ENCODE measurements at places on chromosomes 11 and 22.

- no peak for DNase-seq
These were observed 47.3 kb upstream of the CYP2D6 start for GRCh38 chr22:42177891-42178336.

DNA sequence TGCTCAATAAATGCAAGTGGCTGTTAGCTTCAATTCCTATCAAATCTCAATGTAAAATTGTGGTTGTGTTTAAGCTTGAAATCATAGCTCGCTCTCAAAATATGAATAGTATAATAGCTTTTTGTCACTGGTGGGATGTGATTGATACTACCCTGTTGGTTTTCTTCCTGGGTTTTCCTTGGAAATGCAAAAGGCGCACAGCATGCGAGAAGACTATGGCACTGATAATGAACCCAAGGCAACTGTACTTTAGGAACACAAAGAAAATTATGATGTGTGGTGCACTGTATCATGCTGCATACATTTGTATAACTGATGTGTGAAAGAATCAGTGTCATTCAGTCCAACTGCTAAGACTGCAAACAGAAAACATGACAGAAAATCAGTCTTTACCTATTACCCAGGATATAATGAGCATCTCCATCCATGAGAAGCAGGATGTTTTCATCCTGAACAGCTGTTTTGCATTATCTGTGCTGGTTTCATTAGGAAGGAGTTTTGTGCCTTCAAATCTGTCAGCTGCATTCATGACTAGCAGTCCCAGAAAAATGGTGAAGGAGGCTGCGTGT, 101.2 kb downstream of the TRPC6 start:
- no peak for DNase-seq

GRCh38 chr11:44030996-44031395, 16.8 kb upstream of the ACCSL start:
- no peak for DNase-seq

GRCh38 chr11:128732471-128733277, 38.8 kb downstream of the FLI1 start:
- DNase-seq: no peak

GRCh38 chr11:60978546-60979380, 7.3 kb downstream of the CD6 start:
- DNase-seq: peak; percentile 48

DNA sequence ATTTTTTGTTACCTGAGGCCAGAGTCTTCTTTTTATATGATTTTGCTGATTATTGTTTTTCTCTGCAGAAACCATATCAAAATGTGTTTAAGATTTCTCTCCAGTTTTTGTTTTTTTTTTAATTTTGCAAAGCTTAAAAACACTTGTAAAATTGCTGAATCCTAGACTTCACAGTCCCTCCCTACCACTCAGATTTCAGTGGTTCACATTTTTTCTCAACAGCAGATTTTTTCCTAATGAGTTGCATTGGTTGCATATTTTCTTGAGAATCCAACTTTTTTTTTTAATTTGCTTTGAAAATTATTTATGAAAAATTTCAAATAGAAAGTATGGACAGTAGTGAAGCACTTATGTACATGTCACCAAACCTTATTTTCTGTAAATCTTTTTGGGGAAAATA, 5.8 kb downstream of the ARL14EP start:
- no peak for DNase-seq

GRCh38 chr11:122234257-122234656, 118.2 kb upstream of the BLID start:
- DNase-seq: no peak

DNA sequence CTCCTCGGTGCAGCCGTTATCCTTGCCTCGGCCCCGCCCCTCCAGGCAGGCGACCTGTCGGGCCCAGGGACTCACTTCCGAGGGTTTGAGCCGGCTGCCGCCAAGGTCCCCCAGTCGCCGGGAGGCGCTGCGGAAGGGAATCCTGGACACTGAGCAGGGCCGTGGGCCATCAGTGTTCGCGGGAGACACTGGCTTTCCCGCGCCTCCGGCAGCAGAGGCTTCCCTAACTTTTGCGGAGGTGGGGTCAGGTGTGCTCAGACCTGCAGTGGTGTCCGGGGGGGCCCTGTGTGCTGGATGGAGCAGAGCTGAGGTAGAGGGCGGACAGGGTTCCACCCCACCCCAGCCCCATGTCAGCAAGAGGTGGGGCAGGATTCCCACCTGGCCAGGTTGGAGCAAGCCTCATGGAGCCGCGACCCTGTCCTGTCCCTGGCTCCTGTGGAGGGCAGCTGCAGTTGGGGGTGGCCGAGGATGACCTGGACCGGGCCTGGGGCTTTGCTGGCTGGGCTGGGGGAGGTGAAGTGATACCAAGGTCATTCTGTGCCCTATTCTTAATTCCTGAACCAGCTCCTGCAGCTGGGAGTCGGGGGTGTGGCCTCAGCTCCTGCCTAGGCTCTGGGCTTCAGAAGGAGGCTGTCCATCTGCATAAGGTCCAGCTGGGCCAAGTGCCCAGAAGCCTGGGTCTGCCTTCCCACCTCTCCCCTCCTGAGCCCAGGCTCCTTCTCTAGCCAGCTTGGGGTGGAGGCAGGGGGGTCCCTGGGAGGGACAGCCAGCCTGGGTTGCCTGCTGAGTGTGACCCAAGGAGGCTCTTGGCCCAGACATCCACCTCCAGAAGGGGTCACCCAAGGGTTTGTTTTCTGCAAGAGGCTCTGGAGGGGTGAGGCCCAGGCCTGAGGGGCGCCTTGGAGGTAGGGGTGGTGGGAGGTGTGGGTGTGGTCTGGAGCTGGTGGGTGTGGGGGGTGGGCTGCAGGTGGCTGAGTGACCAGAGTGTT, 8.4 kb downstream of the TSPAN4 start:
- DNase-seq: no peak

- DNase-seq: no peak
These were observed 2.4 kb downstream of the RASGRP2 start for GRCh38 chr11:64741375-64742086.

DNA sequence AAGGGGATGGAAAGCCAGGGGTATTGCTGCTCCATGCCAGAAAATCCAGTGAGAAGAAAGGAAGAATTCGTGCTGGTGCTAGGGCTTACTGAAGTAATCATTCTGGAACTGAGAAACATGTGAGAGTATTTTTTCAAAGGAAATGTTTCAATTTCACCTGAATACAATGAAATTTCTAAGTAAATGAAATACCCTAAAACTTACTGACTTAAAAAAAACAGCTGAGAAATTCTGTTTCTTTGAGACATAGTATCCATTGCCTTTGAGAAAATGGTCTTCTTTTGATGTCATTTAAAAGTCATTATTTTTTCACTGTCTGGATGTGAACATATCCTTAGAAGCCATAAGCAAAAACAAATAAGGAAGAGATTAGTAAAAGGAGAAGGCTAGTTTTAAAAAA, at the start of gene OR51V1:
Gene OR51V1, minus strand, starts transcription at position 101 of the 400 bp plus-strand sequence. Its CDS starts 0 bp downstream, at position 101.
- DNase-seq: no peak

GRCh38 chr22:19130959-19131684, at the start of gene TSSK2:
Gene TSSK2 (plus strand): TSS chr22:19131308. CDS start chr22:19131400, 92 bp downstream.
- no peak for DNase-seq

DNA sequence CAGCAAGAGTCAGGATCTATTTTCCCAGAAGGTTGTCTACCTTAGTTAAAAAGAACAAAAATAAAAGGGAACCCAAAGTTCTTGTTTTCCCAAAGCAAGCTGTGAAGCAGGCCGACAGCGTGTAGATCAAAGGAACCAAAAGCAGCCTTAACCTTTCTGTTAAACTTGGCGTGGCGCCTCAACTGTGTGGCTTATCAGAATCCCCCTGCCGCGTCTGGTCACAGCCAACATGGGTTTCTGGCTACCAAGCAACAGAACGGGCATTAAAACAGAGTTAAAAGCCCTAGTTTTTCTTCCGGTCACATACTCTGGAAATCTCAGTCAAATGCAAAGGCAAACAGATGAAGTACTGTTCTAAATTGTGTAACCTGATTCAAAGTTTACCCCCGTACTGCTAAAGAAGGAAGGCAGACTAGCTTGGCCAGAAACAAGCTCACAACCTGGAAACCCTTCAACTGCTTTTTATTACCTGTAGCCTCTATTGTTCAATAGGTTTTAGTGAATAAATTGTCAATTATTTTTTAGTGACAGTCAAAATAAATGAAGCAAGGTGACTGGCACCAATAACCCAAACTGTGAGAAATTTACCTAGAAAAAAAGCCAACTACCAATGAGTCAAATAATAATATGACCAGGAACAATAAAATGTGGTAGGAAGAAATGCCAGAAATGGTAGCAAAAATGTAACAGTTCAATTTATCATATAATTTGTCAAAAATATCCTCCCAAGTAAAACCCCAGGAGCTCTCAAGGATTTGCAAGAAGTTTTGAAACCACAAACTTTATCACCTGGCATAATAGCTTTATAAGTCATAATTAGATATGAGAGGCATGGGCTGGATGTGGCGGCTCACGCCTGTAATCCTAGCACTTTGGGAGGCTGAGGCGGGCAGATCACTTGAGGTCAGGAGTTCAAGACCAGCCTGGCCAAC, 21.4 kb downstream of the CHKA start:
- DNase-seq: peak; percentile 23

- DNase-seq: no peak
These were observed 15.5 kb downstream of the RHBDD3 start for GRCh38 chr22:29251981-29252911.

- no peak for DNase-seq
These were observed 82.5 kb upstream of the TEAD1 start for GRCh38 chr11:12591706-12592105.

- DNase-seq: no peak
These were observed 6.4 kb downstream of the PCNX3 start for GRCh38 chr11:65622011-65622410.

GRCh38 chr11:32032478-32032877, 58.4 kb upstream of the RCN1 start:
- no peak for DNase-seq

DNA sequence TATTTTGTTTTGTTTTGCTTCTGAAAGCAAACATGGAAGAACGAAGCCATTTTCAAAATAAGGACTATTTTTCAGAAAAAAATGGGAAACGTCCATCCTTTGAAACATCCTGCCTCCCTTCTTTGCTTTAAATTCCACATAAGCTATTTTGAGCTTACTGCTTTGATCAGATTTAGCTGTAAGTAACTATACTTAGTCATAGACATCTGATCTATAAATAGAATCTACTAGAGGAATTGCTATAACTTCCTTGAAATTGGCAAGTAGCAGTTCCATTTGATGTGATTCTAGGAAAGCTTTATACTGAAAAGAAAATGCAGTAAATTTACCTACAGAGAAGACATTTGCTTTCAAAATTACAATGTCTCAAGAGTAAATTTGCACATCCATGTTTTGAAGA, 305.8 kb downstream of the TTC28 start:
- DNase-seq: no peak

DNA sequence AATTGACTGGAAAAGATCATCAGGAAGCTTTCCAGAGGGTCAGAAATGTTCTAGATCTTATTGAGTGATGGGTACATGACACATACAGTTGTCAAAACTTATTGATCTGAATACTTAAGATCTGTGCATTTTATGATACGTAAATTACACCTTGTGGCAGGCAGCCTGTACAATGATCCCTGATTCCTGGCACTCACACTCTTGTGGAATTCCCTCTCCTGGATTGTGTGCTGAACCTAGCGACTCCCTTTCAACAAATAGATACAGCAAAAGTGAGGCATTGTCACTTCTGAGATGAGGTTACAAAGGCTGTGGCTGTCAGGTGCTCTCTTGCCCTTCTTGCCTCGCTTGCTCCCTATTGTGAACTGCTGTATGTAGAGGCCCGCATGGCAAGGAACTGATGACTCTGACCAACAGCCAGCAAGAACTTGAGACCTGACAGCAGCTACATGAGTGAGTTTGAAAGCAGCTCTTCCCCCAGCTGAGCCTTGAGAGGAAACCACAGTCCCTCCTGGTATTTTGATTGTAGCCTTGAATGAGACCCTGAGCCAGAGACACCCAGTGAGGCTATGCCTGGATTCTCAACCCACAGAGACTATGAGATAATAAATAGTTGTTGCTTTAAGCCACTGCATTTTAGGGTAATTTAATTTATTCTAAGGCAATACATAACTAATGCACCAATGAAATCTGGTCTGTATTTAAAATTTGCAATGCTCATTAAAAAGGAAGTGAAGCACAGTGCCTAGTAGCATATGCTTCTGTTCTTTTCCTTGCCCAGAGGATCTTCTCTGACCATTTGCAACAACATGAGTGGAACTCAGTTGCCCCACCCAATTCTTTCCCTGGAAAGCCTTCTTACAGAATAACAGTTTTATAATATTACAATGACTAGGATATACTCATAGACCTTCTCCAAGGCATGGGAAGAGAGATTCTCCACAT, 60.5 kb upstream of the IZUMO1R start:
- DNase-seq: no peak

DNA sequence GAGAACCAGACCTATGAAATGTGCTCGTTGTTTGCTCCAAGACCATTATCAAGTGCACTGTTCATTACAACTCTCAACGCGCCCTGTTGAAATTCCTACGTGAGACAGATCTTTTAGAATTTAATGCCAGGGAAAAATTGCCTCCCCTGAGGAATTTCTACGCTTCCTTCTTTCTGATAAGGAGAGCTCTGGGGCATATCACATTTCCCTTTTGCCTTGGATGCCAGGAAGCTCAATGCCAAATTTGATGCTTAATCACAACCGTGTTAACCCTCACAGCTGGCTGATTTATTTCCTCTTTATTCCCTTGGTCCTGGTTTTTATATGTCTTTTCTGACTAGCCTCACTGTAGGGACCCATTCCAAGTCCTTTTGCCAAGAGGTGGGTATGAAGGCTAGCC, 109.4 kb downstream of the MICAL2 start:
- no peak for DNase-seq

DNA sequence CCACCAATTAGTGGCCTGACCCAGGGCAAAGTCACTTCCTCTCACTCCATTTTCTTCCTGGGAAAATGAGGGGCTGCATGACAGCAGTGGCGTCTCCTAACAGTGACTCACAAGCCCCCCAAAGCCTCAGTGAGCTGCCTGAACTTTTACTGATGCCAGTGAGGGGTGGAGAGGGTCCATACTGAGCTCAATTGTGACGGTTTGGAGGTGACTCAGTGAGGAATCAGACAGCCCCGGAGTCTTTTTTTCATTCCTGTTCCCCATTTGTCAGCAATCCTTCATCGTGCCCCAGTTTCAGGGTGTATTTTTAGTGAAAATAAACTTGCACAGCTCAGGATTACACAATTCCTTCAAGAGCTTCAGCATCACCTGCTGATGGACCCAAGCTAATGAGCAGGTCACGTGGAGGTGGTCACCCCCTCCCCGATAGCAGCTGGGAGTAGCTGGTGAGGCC, 30.1 kb upstream of the RASD2 start:
- no peak for DNase-seq

- no peak for DNase-seq
These were observed 26.5 kb upstream of the PRDM10 start for GRCh38 chr11:130029137-130029536.

GRCh38 chr11:125348674-125349309, 147.3 kb downstream of the FEZ1 start:
- peak; percentile 41 for DNase-seq

GRCh38 chr11:562046-562645, 1.4 kb downstream of the RASSF7 start:
- no peak for DNase-seq

Measured in activated CD4-positive, alpha-beta T cell treated with anti-CD3 and anti-CD28 coated beads, Interleukin-2, amount 50 U/mL, for 1 hour (primary cell).